Lower lobe of right lung (tissue), 2 donors: ENCODE measurements at places on chromosomes 1 and 21. TPM values are rescaled to one million over a fixed set of nuclear protein-coding genes. Genes with fewer than 3 reads are reported as not detected.

The INTS7 gene
- 17.1 TPM for total RNA-seq

The LRRC71 gene
- 5.3 TPM for total RNA-seq

The SMIM1 gene
- 8.5 TPM for total RNA-seq

The CD1E gene
- 2.6 TPM for total RNA-seq

The RGS13 gene
- 5.0 TPM for total RNA-seq

The CDCP2 gene
- total RNA-seq, result not detected

The WNT3A gene
- total RNA-seq, result 6.0 TPM

The DRAXIN gene
- 0.24 TPM for total RNA-seq

The SLAMF9 gene
- not detected for total RNA-seq

The C8A gene
- not detected for total RNA-seq

The PERM1 gene
- not detected for total RNA-seq

The AMPD1 gene
- 0.21 TPM for total RNA-seq

The MAP1LC3C gene
- total RNA-seq, result 10.9 TPM

The OLFML2B gene
- total RNA-seq, result 19.1 TPM

The IL19 gene
- not detected for total RNA-seq

The CLCA4 gene
- total RNA-seq, result not detected

The BGLAP gene
- 4.8 TPM for total RNA-seq

The SPATA46 gene
- not detected for total RNA-seq

The LPAR3 gene
- 5.7 TPM for total RNA-seq

The FRRS1 gene
- 9.1 TPM for total RNA-seq

The NFIA gene
- total RNA-seq, result 70.0 TPM

The VCAM1 gene
- 5.5 TPM for total RNA-seq

The PPFIA4 gene
- 1.3 TPM for total RNA-seq

The SLC2A5 gene
- total RNA-seq, result 1.7 TPM

The TBX19 gene
- 3.1 TPM for total RNA-seq

The TSPAN1 gene
- total RNA-seq, result 68.9 TPM

The TEX38 gene
- total RNA-seq, result not detected

The NUAK2 gene
- 6.8 TPM for total RNA-seq

The EPB41 gene
- 58.6 TPM for total RNA-seq

The SDE2 gene
- 18.4 TPM for total RNA-seq

The WARS2 gene
- 8.9 TPM for total RNA-seq

The DYRK3 gene
- total RNA-seq, result 6.4 TPM

The GBP5 gene
- total RNA-seq, result 9.6 TPM

The KRTAP21-2 gene
- not detected for total RNA-seq

The RGS8 gene
- not detected for total RNA-seq

The OR10Z1 gene
- not detected for total RNA-seq

The PLA2G2F gene
- not detected for total RNA-seq

The AADACL3 gene
- not detected for total RNA-seq

The SYPL2 gene
- total RNA-seq, result 1.5 TPM

The NPR1 gene
- total RNA-seq, result 58.8 TPM

The ADCY10 gene
- 0.09 TPM for total RNA-seq
